Esophagus muscularis mucosa (tissue), 4 donors: ENCODE measurements at places on chromosomes 2 and 18. TPM values are rescaled to one million over a fixed set of nuclear protein-coding genes. Genes with fewer than 3 reads are reported as not detected.

GRCh38 chr2:36438449-36438977 lies 82.9 kb downstream of the CRIM1 start:
- DNase-seq = no peak
- peak overlapping the region; percentile 80 for H3K27ac ChIP-seq
- H3K4me3 ChIP-seq = no peak overlapping the region

- H3K36me3 ChIP-seq = no peaks in the 10 kb centered on the region
- H3K4me1 ChIP-seq = peaks cover 3% of the 10 kb centered on the region
- no peak overlapping the region for H3K27ac ChIP-seq
Observed at GRCh38 chr2:23491591-23492336, 106.8 kb downstream of the KLHL29 start.

DNA sequence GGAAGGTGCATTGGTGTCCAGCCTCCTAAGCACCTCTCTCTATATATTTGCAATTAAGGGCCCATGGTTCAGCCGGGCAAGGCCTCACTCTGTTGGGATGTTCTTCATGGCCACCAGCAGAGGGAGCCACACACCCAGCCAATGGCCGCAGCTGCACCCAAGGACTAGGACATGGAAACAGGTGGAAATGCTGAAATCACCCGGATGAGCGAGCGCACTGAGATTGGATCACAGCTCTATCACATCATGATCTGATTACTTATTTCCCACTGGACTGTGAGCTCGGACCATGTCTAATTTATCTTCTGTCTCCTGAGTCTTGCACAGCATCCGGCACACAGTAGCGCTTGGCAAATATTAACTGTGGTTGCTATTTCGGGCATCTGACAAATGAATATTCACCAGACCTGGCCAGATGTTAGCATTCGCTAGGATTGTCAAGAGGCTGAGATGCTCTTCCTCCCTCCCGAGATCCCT lies 31.2 kb downstream of the KIF3C start:
- H3K36me3 ChIP-seq = peaks cover 31% of the 10 kb centered on the region
- peaks cover 5% of the 10 kb centered on the region for H3K4me1 ChIP-seq
- H3K27me3 ChIP-seq = no peaks in the 10 kb centered on the region
- H3K4me3 ChIP-seq = no peak overlapping the region

GRCh38 chr2:228131833-228132232 lies 49.7 kb downstream of the SPHKAP start:
- no peaks in the 10 kb centered on the region for H3K27me3 ChIP-seq
- no peaks in the 10 kb centered on the region for H3K36me3 ChIP-seq
- peaks cover under 1% of the 10 kb centered on the region for H3K4me1 ChIP-seq
- no peak overlapping the region for H3K4me3 ChIP-seq

- H3K36me3 ChIP-seq = no peaks in the 10 kb centered on the region
- H3K4me1 ChIP-seq = no peaks in the 10 kb centered on the region
- H3K4me3 ChIP-seq = no peak overlapping the region
- no peak overlapping the region for H3K27ac ChIP-seq
- no peaks in the 10 kb centered on the region for H3K27me3 ChIP-seq
Observed at GRCh38 chr2:222355860-222356259, 57.1 kb upstream of the PAX3 start.

DNA sequence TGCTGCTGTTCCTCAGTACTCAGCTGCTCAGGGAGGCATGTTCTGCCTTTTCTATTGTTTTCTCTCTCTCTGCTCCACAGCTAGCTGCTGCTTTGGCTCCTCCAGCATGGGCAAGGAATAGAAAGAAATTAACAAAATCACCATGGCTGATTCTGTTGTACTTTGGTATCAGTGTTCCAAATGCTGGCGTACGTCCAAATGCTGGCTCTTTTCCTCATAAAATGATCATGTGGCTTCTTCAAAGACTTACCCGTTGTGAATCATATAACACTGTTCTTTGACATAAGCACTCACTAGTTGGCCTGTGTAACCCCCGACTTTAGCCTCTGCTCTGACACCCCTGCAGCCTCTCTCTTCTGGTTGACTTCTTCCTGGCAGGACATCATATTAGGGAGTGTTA lies 547.6 kb downstream of the CPS1 start:
- no peak overlapping the region for H3K4me3 ChIP-seq
- H3K27ac ChIP-seq = no peak overlapping the region
- H3K27me3 ChIP-seq = peaks cover 8% of the 10 kb centered on the region
- DNase-seq = no peak
- no peaks in the 10 kb centered on the region for H3K36me3 ChIP-seq
- H3K4me1 ChIP-seq = no peaks in the 10 kb centered on the region

DNA sequence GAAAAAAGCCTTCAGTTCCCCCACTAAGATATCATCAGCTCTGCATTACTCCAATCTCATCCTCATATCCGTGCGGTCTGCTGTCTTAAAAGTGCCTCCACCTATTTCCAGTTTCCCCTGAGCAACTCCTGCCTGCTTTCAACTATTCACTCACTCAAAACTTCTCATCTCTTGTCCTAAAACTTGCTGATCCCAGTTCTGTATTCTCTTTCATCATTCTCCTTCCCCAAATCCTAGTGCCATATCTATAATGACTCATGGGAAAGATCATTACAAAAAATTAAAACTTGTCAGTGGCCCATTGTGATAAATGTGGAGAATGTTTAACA lies 20.0 kb downstream of the ACVR1 start:
- no peak for DNase-seq
- H3K27me3 ChIP-seq = no peaks in the 10 kb centered on the region
- no peak overlapping the region for H3K27ac ChIP-seq
- no peak overlapping the region for H3K4me3 ChIP-seq

The NT5DC4 gene
- total RNA-seq = not detected

The HAT1 gene
- total RNA-seq = 27.4 TPM
